Large intestine (tissue), 12 donors: ENCODE measurements at places on chromosomes 2 and 18. TPM values are rescaled to one million over a fixed set of nuclear protein-coding genes. Genes with fewer than 3 reads are reported as not detected.

GRCh38 chr2:156476850-156477206 lies 40.6 kb downstream of the GPD2 start:
- no peaks in the 10 kb centered on the region for H3K4me1 ChIP-seq
- DNase-seq: no peak
- H3K36me3 ChIP-seq: peaks cover 3% of the 10 kb centered on the region
- H3K4me3 ChIP-seq: no peak overlapping the region
- H3K27ac ChIP-seq: no peak overlapping the region

DNA sequence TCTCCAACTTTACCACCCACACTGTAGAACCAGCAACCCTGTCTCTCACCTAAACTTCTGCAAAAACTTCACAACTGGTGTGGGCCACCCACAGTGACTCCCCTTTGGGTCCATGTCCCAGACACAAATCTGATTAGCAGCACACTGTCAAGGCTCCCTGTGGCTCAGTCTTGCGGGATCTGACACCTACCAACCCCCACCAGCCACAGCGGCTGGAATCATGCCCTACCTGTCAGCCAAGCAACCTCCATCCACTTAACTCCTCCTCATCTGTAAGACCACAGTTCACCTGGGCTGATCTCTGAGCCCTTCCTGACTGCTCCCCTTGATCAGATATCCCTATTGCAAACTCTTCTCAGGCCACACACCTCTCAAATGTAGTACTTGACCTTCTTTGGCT lies 14.6 kb downstream of the TCF4 start:
- no peaks in the 10 kb centered on the region for H3K27me3 ChIP-seq
- H3K4me3 ChIP-seq: no peak overlapping the region
- no peak overlapping the region for H3K27ac ChIP-seq
- no peaks in the 10 kb centered on the region for H3K4me1 ChIP-seq
- DNase-seq: no peak

- no peak overlapping the region for H3K4me3 ChIP-seq
- H3K27ac ChIP-seq: no peak overlapping the region
- no peaks in the 10 kb centered on the region for H3K36me3 ChIP-seq
- peaks cover 11% of the 10 kb centered on the region for H3K27me3 ChIP-seq
- DNase-seq: no peak
Measured at GRCh38 chr2:23355001-23355400, 30.0 kb upstream of the KLHL29 start.

DNA sequence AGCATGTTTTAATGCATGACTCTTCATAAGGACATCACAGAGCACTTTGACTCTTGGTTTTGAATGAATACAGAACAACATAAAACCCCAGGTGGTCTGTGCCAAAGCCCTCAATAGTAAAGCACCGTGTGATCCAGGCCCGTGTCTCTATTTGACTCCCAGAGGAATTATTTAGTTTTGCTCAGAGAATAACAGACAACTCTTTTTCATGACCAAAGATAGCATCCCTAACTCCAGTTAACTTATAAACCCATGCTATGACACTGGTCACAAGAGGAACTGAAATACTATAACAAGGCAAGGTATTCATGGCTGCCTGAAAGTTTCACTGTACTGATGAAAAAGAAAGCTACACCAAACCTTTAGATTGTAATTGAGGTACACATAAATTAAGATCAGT lies 128.4 kb downstream of the IKZF2 start:
- H3K27ac ChIP-seq: no peak overlapping the region
- DNase-seq: no peak
- H3K36me3 ChIP-seq: no peaks in the 10 kb centered on the region
- no peak overlapping the region for H3K4me3 ChIP-seq
- no peaks in the 10 kb centered on the region for H3K27me3 ChIP-seq

- H3K4me1 ChIP-seq: no peaks in the 10 kb centered on the region
- DNase-seq: no peak
- no peak overlapping the region for H3K27ac ChIP-seq
- H3K36me3 ChIP-seq: no peaks in the 10 kb centered on the region
- no peak overlapping the region for H3K4me3 ChIP-seq
Measured at GRCh38 chr18:5030636-5031035, 166.4 kb downstream of the AKAIN1 start.

GRCh38 chr2:54839461-54840255 lies 116.2 kb downstream of the EML6 start:
- DNase-seq: no peak
- no peak overlapping the region for H3K4me3 ChIP-seq
- H3K27me3 ChIP-seq: no peaks in the 10 kb centered on the region
- H3K36me3 ChIP-seq: no peaks in the 10 kb centered on the region
- H3K27ac ChIP-seq: no peak overlapping the region

The TUBA4B gene
- polyA plus RNA-seq: not detected

The KIAA1328 gene
- 7.0 TPM for polyA plus RNA-seq

The IL1B gene
- 3.9 TPM for polyA plus RNA-seq

The SNED1 gene
- 6.6 TPM for polyA plus RNA-seq

The KCNS3 gene
- 7.8 TPM for polyA plus RNA-seq

- H3K4me3 ChIP-seq: no peak overlapping the region
- H3K4me1 ChIP-seq: no peaks in the 10 kb centered on the region
Measured at GRCh38 chr18:5178519-5178918, 18.5 kb downstream of the AKAIN1 start.

GRCh38 chr18:457140-457519 lies 43.4 kb downstream of the COLEC12 start:
- no peaks in the 10 kb centered on the region for H3K27me3 ChIP-seq
- H3K36me3 ChIP-seq: no peaks in the 10 kb centered on the region
- H3K4me1 ChIP-seq: no peaks in the 10 kb centered on the region
- no peak overlapping the region for H3K4me3 ChIP-seq

GRCh38 chr2:48567671-48568070 lies 37.7 kb downstream of the STON1 start:
- H3K27ac ChIP-seq: peak overlapping the region; percentile 17
- no peak for DNase-seq
- no peaks in the 10 kb centered on the region for H3K27me3 ChIP-seq
- H3K36me3 ChIP-seq: no peaks in the 10 kb centered on the region

The UBXN4 gene
- polyA plus RNA-seq: 129 TPM

DNA sequence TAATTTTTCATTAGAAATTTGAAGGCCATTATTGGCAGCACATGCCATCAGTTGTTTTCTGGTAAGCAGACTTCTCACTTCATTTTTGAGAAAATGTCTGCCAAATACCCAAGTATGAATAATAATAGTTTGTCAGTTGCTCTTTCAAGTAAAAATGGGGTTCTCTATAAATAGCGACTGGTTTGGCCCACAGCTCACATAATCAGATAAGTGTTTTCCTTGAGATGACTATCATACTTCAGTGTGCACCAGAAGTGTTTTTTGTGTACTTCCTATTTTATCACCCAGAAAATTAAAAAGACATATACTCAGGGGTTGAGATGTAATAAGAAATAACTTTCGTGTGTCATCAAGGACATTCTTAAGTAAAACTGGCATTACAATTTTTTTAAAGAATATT lies 147.1 kb downstream of the PHLPP1 start:
- DNase-seq: no peak
- H3K36me3 ChIP-seq: peaks cover 3% of the 10 kb centered on the region
- H3K27me3 ChIP-seq: no peaks in the 10 kb centered on the region
- no peak overlapping the region for H3K4me3 ChIP-seq

DNA sequence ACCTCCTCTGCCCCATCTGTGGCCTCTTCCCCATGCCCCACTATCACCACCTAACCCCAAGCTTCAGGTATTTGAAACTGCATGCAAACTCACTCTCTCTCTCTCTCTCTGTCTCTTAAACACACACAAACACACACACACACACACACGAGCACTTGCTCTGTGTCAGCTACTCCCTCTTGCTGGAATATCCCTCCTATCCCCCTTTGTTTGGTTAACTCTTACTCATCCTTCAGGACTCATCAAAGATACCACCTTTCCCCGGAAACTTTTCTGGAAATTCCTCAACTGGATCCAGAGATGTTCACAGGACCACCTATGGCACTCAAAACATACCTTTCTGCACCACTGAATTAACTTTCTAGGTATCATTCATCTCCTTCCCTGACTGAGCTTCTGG lies 222.8 kb upstream of the TMEM200C start:
- H3K4me1 ChIP-seq: no peaks in the 10 kb centered on the region
- H3K4me3 ChIP-seq: no peak overlapping the region
- H3K27me3 ChIP-seq: no peaks in the 10 kb centered on the region
- no peak overlapping the region for H3K27ac ChIP-seq

The CCDC141 gene
- 0.70 TPM for polyA plus RNA-seq
